ENCODE measurements at places on chromosomes 1 and 21.

- peak; percentile 85 for DNase-seq
These were observed 36.7 kb downstream of the DNASE2B start for GRCh38 chr1:84434801-84435549.

- DNase-seq: peak; percentile 65
These were observed 215.5 kb downstream of the KCNJ6 start for GRCh38 chr21:37700641-37701202.

DNA sequence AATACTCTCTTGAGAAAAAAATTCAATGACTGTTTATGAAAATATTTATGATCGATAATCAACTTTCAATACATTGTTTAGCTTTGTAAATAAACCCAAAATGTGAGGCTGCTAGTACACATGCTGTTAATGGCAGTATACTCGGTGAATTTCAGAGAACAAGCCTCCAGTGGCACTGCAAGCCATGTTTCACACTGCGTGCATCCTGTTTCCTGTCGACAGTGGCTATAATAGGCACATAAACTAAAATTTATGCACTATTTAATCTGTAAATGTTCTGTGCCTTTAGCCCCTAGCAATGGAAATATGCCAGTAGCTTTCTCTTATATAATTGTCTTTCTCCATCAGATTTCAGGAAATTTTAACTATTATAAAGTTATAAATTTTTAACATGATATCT is 26.3 kb upstream of the RGS18 start:
- DNase-seq: no peak

DNA sequence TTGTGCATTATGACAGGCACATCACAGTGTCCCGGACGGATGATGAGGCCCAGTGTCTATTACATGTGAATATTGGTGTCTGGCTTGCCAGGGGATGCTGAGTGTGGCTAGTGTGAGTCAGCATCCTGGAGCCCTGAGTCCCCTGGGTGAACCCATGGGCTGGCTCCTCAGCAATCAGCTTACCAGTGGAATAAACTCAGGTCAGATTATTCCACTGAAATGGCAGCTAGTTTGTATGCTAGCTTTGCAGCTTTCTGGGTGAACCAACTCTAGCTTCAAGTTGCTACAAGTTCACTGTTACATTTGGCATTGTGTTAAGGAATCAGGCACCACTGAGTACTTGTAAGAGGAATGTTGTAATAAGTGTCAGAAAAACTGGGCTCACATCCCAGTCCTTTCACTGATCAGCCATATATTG is 23.9 kb upstream of the RPTN start:
- no peak for DNase-seq

DNA sequence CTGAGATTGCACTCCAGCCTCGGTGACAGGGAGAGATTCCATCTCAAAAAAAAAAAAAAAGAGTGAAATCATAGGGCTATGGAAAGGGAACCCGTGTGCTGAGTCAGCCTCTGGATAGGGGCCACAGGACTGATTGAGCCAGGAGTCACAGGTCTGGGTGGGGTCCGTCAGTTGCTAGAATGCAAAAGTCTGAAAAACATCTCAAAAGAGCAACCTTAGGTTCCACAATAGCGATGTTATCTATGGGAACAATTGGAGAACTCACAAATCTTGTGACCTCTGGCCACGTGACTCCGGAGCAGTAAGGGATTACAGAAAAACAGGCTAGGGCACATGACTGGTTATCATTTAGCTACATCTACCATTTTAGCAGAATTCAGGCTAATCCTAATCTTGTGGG is 32.8 kb upstream of the GREM2 start:
- DNase-seq: no peak

DNA sequence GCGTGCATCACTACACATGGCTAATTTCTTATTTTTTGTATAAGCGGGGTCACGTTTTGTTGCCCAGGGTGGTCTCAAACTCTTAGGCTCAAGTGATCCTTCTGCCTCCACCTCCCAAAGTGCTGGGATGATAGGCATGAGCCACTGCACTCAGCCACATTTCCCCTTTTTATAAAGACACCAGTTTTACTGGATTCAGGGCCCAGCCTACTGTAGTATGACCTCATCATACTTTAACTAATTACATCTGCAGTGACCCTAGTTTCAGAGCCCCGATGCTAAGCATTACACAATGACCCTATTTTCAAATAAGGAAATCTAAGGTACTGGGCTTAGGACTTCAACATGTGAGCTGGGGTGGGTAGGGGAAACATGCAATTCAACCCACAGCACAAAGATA is 31.8 kb upstream of the ENAH start:
- DNase-seq: no peak

DNA sequence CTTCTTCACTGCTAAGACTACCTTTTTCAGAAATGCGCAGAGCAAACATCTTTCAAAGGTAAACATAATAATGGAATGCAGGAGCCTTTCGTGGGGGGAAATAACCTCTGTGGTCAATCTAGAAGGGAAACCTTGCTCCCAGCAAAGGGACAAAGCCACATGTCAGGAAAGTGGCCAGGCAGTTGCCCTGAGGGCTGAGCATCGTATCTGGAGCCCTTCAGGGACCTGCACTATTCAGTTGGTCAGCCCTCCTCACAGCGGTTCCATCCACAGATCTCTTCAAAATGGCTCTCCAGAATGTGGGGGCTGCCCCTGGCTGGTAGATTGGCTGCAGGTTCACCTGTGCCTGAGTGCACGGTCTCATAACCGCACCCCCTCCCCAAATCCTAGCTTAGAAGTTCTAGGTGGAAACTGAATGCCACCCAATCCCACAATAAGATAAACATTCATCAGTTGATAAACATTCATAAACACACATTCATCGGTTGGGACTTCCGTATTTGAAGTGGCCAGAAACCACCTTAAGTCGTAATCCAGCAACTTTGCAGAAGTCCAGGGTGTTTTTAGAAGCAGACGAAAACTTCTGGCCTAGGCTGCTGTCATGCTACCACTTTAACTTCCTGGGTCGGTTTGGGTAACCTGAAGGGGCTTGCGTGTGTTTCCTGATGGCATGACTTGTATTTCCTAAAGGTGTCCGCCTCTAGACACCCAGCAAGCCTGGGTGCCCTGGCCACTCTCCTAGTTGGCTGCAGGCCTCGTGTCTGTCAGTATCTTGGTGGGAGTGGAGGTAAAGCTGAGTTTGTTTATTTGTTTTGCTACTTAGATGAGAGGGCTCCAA is 50.5 kb downstream of the RASSF5 start:
- DNase-seq: peak; percentile 76

GRCh38 chr21:45313682-45314081 is 26.0 kb upstream of the POFUT2 start:
- DNase-seq: no peak

GRCh38 chr1:87647430-87648177 is 318.9 kb downstream of the LMO4 start:
- no peak for DNase-seq

GRCh38 chr1:3656450-3657095 is 4.3 kb downstream of the TP73 start:
- no peak for DNase-seq

DNA sequence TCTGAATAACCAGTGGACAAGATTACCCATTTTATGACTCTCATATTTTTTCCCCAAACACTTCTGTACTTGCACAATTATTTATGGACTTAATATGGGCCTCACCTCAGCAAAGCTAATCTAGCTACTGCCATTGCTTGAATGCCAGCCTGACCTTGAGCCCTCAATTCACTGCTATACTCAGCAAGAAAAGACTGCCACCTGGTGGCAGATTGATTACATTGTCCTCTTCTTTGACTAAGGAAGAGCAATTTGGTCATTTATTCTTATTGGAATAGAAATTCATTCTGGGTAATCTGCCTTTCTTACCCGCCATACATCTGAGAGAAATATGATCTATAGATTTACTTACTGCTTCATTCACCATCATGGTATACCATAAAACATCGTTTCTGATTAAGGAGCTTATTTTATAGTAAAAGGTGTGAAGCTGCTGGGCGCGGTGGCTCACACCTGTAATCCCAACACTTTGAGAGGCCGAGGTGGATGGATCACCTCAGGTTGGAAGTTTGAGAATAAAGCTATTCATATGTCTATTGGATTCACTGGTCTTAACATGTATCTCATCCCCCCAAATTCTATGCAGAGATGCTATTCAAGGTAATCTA is 32.9 kb upstream of the DIPK1A start:
- peak; percentile 88 for DNase-seq

- DNase-seq: no peak
These were observed 59.6 kb upstream of the ADAMTS5 start for GRCh38 chr21:27026501-27026900.

- DNase-seq: no peak
These were observed 27.0 kb upstream of the PRELP start for GRCh38 chr1:203448521-203449061.

GRCh38 chr1:156643049-156643777 is 1.3 kb downstream of the BCAN start:
- no peak for DNase-seq

DNA sequence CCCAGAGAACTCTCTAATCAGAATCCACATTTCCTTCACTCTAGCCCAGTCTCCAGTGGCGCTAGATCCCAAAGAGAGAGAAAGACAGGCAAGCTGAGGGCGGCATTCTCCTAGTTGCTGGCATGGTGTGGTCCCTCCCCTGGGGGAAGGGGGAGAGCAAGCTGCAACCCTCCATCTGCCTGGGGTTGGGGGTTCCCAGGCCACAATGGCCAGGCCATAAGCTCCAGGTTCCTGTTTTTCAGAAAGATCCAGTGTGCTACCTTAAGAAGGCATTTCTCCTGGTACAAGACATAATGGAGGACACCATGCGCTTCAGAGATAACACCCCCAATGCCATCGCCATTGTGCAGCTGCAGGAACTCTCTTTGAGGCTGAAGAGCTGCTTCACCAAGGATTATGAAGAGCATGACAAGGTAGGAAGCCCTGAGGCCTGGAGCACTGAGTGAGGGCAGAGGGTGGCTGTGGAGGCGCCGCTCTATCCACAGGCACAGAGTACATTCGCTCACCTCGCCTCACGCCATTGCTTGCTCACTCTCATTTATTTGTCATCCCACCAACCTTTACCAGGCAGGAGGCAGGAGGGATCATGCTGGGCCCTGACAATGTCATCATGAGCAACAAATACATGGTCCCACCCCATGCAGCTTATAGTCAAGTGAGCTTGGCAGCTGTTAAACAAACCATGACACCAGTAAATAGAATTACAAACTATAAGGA is 6.6 kb downstream of the CSF1 start:
- DNase-seq: no peak

- DNase-seq: no peak
These were observed 2129.8 kb downstream of the NCAM2 start for GRCh38 chr21:23127973-23128372.

DNA sequence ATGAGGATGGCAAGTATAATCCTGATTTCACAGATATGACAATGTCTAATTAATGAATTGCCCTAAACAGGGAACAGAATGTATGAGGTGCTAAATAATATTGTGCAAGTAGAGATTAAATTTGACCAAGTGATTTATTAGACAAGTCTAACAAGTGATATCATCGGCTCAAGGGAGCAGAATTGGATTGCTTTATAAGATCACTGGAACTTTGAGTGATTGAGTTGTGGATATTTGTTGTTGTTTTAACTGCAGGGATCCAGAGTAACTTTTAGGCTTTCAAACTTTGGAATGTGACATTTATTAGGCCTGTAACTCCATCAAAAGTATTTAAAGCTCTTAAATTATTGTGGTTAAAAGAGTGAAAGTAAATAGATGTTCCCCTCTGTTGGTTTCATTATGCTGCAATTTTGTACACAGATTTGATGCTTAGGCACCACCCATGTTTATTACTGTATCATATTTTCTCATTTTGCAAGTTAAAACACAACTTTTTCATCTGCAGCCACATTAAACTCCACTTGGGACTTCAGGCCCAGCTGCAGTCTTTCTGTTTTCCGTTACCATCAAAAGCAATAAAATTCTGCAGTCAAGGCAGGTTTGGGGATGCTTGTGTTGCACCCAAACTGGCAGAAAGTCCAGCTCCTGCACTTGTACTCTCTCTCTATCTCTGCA is 206.6 kb downstream of the HLX start:
- peak; percentile 56 for DNase-seq

DNA sequence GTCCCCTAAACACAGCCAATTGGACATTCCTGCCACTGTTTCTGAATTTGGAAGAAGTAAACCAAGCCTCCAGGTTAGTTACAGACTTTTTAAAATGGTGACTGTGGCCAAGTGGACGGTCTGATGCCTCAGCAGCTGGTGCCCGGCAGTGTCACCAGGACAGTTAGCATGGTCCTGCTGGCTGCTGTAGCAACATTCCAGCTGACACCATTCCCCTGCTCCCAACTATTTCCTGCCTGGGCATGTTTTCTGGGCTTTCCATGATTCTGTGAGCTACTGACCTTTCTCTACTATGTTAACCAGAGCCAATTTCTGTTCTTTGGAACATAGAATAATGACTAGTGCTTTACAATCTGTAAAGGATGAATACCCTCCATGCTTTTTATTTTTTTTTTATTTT is 95.0 kb downstream of the TLR5 start:
- DNase-seq: no peak

DNA sequence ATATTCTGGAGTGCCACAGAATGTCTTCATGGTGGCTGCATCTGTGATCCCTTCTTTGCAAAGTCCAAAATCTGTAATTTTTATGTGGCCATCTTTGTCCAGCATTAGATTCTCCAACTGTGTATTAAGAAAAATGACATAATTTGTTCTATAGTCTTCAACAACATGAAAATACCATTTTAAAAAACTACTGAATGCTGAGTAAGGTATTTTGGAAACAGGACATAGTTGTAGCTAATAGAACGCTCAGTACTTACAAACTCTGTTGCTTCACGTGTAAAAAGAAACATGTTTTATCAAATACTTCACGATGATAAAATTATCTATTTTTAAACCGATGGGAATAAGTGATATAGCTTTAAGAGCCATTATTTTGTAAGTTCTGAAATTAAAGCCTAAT is 286.3 kb downstream of the AKT3 start:
- no peak for DNase-seq

DNA sequence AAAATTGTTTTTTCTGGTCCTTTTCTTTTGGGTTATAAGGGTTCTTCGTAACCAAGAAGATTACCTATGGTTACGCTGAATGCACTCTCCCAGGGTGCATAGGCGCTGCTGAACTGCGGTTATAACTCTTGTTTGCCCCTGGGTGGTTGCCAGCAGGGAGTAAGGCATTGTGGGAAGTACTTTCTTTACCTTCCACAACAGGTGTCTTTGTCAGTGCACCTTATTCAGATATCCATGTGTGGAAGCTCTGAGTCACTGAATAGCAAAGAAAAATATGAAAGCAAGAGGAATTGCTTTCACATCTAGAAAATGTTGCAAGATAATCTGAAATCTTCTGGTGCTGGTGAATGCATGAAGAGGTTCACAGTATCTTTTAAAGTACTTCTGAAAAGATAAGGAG is 124.4 kb upstream of the CACYBP start:
- DNase-seq: peak; percentile 34

DNA sequence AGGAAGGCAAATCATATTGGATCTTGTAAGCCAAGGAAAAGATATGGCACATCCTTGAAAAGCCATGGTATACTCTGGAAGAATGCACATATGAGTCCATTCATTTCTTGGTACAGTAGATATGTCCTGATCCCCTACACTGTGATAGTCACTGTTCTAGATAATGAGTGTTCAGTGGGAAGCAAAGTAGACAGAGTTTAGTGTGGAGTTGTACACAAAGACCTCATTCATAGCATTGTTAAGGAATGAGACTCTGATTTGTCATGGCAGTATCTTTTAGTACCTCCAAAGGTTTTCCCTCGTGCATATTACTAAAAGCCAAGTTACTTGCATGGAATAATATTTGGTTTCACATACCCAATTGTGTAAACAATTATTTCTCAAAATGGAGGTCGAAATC is 204.7 kb downstream of the NFIA start:
- no peak for DNase-seq

- peak; percentile 88 for DNase-seq
These were observed 8.0 kb downstream of the FAAH start for GRCh38 chr1:46401964-46402626.
